Kidney (tissue), 22 donors: ENCODE measurements at places on chromosomes 5 and 9. TPM values are rescaled to one million over a fixed set of nuclear protein-coding genes. Genes with fewer than 3 reads are reported as not detected.

RPL35 gene
- total RNA-seq, result 910 TPM

LHX6 gene
- total RNA-seq, result 4.9 TPM

NELFB gene
- total RNA-seq, result 57.3 TPM

SLC31A1 gene
- total RNA-seq, result 19.5 TPM

SPINK7 gene
- total RNA-seq, result not detected

RICTOR gene
- 43.8 TPM for total RNA-seq

MARCOL gene
- total RNA-seq, result not detected

ADAMTSL2 gene
- 32.1 TPM for total RNA-seq

GNA14 gene
- 10.4 TPM for total RNA-seq

ADGRV1 gene
- 7.0 TPM for total RNA-seq

DRD1 gene
- 0.25 TPM for total RNA-seq

ARL14EPL gene
- not detected for total RNA-seq

SLCO6A1 gene
- not detected for total RNA-seq

BSPRY gene
- total RNA-seq, result 14.5 TPM

GRCh38 chr9:14415947-14416346, 102.0 kb upstream of the NFIB start:
- no peak for DNase-seq

DNA sequence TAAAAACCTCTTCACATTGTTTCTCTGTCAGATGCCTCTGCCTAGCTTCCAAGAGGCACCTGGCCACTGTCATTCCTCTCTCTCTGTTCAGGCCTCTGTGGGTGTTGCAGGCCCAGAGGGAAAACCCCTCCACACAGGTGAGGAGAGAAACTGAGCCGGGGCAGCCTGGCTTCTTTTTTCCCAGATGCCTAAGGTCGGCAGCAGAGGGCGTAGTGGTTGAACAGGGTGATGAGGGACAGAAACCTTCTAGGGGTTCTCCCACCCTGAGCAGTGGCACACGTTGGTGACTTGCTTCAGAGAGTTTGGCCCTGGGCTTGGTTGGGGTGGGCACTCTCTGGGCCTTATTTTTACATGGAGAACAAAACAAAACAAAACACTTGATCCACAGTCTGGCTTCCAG, 12.2 kb downstream of the IL9 start:
- no peak for DNase-seq

DNA sequence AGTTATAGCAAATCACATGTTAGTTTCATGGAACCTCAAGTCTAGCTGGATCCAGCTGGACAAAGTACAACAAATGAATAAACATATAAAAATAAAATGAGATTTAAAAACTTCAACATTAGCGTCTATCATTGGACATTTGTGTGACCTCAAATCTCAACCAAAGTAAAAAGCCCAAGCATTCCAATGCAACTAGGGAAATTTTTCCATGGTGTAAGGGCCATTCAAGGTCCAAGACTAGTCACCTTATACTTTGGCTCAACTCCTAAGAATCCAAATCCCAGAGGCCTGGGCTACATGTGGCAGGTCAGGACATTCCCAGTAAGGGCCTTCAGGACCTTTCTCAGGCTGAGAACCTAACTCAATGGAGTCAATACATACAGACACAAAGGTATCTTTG, 137.4 kb upstream of the DMAC1 start:
- no peak for DNase-seq

- DNase-seq, result no peak
These were observed 362.7 kb upstream of the RFX3 start for GRCh38 chr9:3888497-3888858.

DNA sequence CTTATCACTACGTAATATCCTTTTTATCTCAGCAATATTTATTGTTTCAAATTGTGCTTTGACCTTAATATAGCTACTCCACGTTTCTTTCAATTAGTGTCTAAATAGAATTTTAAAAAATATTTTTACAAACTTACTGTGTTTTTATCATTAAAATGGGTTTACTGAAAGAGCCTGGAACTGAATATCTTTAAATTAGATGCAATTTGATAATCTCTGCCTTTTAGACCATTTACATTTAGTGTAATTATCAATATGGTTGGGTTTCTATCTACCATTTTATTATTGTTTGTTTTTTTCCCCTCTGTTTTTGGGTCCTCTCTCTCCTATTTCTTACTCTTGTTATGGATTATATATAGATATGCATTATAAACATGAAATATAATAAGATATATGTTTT, 327.8 kb downstream of the IRX2 start:
- no peak for DNase-seq

GRCh38 chr9:121283856-121284732, 16.1 kb downstream of the GSN start:
- no peak for DNase-seq

GRCh38 chr5:81838307-81838906, 87.5 kb upstream of the SSBP2 start:
- peak; percentile 20 for DNase-seq

DNA sequence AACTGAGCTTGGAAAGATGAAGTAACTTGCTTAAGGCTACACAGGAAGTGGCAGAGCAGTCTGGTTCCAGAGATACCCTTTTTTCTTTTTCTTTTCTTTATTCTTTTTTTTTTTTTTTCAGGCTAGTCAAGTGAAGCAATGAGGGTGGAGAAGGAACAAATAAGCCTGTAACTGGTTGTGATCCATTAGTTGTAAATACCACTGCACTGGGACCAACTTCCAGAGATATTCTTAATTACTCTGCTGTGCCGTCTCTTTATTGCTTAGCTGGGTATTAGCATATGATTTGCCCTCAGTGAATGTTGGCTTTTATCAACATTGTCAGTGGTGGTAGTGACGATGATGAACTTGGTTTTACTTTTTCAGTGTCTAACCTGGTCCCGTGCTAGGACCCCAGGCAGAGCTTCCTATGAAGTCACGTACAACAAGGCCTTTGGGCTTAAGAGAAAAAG, 26.7 kb downstream of the LNPEP start:
- DNase-seq, result no peak

DNA sequence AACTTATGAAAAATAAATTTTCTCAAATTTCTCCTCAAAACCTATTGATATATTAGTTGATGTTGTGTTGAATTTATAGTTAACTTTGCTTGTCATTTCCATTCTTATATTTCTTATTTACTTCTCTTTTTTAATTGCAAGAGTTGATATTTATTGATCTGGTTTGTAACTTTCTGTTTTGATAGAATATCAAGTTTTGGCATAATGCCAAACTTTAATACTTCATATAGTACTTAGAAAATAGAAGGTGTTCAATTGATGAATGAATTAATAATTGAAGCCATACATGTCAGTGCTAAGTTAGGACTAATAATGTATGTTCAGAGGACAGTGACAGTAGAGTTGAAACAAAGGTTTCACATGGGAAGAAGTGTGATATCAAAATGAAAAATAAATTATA, 27.9 kb downstream of the ERCC6L2 start:
- no peak for DNase-seq

DNA sequence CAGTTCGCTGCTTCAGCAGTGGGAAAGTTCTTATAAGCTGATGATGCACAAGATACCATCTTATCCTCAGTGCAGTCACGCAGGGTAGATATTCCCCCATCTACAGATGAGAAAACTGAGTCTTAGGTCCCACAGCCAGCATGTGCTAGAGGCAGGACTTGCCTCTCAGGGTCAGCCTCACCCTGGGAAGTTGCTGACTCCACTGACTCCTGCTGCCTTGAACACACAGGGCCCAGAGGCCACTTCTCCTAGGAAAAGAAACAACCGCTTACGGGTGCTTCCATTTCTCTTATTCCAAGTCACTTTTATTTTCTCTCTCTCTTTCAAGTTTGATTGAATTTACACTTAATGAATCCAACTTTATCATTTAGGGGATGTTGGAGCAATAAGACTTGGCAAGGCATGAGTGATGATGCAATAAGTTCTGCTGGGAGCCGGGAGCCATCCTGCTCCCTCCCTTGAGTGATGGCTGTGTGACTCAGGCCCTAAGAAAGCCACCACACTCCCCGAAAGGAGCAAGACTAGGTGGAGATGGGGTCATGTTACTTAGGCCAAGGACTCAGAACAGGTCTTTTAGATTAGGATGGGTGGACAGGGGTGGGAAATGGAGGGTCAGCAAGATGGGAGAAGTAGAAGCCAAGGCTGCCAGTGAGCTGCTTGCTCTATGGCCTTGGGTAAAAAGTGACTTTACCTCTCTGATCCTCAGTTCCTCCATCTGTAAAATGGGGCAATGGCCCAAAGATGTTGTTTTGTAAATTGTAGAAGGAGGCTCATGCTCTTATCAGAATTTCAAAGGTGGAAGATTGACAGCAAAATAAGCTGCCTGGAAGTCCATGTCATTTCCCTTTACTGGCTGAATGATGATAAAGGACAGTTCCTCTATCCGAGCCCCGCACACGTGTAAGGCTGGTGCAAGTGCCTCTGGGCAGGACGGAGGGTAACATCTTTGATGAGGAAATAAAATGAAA, 67.4 kb upstream of the ZNF618 start:
- peak; percentile 18 for DNase-seq

DNA sequence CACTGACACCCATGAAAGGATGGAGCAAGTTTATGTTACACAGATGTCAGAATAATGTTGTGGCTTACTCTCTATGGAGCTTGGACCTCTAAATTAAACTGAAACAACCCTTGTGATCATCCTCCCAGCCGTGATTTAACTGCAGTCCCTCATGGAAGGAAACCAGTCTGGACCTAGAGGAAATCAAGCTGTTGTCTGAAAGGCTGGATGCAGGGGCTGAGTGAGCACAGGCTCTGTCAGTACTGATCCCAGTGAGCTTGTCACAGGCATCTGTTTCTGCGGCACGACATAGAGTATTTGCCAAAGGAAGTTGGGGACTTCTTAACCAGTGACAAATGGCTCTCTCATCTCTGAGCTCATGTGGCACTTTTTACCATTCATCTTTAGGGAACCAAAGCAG, 282.9 kb upstream of the MAP3K1 start:
- DNase-seq, result peak; percentile 93

DNA sequence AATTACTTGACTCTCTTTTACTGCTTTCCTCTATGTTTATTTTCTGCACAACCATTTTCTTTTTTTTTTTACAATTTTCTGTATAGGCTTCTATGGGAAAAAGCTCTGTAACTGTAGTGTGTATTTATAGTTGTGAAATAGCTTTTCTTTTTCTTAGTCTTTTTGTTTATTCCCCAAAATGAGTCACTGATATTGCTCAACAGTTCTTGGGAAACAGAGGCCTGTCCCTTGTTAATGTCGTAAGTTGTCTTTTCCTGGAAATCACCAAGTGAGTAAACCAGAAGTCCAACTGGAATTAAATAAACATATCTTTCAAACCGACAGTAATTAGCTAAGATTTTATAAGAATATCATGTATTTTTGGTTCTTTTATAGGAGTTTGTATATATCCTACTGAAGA, 325.1 kb upstream of the PRR16 start:
- no peak for DNase-seq

DNA sequence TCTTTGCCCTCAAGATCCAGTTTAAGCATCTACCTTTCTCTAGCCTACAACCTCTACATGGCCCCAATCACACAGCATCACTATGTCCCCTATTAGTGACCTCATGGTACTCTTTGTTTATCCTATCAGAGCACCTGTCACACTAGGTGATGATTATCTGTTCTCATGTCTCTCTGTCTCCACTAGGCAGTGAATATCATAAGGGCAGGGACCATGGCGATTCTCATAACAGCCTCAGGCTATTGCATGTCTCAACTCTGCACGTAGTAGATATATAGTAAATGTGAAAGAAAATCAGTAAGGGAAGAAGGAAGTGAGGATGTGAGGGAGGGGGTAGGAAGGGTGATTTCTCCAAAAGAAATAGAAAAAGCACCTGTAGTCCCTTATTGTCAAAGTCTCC, 311.0 kb downstream of the NSG2 start:
- DNase-seq, result no peak

DNA sequence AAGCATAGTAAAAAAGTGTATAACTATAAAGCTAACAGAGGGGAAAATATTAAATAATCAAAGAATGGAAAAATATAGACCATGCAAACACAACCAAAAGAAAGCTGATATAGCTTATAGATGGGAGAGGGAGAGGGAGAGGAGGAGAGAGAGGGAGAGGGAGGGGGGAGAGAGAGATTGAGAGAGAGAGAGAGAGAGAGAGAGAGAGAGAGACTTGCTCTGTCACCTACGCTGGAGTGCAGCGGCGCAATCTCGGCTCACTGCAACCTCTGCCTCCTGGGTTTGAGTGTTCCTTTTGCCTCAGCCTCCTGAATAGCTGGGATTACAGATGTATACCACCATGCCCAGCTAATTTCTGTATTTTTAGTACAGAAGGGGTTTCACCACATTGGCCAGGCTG, 110.6 kb downstream of the RAPGEF6 start:
- no peak for DNase-seq

DNA sequence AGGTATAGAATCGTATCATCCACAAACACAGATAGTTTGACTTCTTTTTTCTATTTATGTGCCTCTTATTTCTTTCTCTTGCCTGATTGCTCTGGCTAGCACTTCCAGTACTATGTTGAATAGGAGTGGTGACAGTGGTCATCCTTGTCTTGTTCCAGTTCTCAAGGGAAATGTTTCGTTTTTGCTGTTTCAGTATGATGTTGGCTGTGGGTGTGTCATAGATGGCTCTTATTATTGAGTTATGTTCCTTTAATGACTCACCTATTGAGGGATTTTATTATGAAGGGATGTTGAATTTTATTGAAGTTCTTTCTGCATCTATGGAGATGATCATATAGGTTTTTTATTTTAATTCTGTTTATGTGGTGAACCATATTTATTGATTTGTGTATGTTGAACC, 70.3 kb downstream of the ENC1 start:
- no peak for DNase-seq

GRCh38 chr5:66443462-66444130, 152.6 kb upstream of the MAST4 start:
- peak; percentile 71 for DNase-seq

DNA sequence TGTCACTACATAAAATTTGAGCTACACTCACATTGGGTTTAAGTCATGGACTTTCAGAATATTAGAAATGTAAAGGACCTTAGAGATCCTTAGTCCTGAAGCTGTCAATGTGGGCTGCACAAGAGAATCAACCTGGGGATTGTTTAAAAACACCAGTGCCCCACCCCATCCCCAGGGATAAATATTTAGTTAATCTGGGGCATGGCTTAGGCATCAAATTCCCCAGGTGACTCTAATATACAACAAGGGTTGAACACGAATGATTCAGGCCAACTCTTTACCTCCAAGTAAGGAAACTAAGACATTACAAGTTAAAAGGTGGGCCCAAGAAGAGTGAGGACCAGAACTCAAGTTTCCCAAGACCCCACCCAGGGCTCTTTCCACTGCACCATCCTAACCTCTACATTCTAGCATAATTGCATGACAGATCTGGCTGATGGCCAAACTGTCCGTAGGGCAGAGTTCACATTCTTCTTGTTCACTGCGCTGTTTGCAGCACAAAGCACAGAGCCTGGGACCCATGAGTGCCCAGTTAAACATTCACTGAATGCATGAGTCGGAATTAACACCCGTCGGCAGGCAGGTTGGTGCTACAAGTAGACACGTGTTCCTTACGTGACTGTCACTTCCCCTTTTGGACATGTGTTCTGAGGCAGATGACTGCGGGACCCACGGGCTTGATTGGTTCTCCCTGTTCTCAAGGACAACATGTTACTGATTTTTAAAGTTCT, 25.2 kb downstream of the CYFIP2 start:
- DNase-seq, result peak; percentile 85

GRCh38 chr5:143865426-143866025, 53.6 kb downstream of the HMHB1 start:
- DNase-seq, result no peak
